ENCODE measurements at places on chromosomes 12 and 14. TPM values are rescaled to one million over a fixed set of nuclear protein-coding genes. Genes with fewer than 3 reads are reported as not detected.

DNA sequence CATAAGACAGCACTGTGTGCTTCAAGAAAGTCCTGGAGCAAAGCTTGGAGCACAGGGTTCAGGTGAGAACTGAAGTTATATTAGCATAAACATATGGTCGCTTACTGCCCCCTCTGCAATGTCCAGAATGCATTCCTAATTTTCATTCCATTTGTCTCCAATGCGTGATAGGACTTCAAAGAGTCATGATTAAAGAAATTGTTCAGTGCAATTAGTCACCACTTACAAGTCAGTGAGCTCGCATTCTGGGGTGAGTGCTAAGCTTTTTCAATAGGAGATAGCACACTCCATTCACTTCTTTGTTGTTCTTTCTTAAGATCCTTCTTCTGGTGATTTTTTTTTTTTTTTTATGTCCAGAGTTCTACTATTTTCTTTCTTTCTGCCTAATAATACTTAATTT, 398.4 kb downstream of the SYT1 start:
- no peak for DNase-seq

Gene PMCH
- total RNA-seq: not detected

DNA sequence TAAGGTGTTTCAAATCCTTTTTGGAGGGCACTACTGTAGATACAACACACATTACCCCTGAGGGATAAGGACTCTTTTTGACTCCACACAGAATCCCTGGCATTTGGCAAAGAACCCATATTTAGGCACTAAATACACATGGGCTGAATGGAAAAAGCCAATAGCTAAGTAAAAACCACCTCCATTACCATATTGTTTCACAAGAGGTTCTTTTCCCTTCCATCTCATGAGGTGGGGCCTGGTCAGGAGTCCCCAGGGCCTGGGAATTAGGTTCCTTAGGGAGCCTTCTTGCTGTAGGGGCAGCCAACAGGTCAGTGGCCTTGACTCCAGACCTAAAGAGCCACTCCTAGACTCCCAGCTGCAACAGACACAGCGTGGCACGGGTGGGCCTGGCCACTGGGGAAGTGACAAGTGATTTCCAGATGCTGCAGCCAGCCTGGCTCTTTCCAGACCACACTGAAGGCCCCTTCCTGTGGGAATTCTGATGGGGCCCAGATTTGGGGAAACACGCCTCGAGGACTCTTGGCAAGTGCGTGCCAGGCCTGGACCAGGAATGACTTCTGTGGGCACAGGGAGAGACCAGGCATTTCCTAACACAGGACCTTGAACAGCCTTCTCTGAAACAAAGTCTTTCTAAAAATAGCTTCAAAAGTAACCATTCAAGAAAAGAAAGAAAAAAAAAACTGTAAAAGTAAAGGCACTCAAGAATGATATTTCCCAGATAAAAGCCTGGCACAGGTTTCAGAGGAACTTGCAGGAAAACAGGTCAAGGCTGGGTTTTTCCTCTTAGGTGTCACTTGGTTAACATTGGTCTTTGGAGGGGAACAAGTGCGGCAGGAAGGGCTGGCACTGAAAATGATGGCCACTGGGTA, 18.1 kb downstream of the SSH1 start:
- no peak for DNase-seq

DNA sequence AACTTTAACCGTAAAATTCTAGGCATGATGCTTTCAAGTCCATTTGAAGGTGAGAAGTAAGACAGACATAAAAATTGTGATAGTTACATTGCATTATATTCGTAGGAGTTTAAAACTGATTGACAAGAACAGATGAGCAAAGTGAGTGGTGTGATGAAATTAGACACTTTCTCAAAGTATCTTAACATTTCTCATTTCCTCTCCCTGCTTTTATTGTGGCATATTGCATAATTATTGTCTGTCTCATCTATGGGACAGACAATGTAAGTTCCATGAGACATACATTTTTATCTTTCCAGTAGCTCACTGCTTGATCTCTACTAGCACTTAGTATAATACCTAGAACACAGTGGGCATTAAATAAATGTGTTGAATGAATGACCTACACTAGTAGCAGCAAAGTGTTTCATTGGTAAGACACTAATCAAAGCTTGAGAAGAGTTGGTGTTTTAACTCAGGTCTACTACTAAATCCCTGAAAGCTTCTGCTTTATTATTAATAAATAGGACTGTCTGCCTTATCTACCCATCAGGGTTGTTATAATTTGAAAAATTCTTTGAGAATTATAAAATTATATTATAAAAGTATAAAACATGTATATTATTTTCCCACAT, 19.0 kb downstream of the A2M start:
- no peak for DNase-seq

Gene BCL2L14
- total RNA-seq: 5.4 TPM

GRCh38 chr14:93898731-93899130, 28.4 kb upstream of the FAM181A start:
- no peak for DNase-seq

Gene CTSG
- not detected for total RNA-seq
